ENCODE measurements at places on chromosomes 6 and 20.

- DNase-seq: no peak
Observed at GRCh38 chr6:159098636-159099106, 53.9 kb upstream of the TAGAP start.

- peak; percentile 99 for DNase-seq
Observed at GRCh38 chr6:111259089-111259831, 172.0 kb downstream of the SLC16A10 start.

DNA sequence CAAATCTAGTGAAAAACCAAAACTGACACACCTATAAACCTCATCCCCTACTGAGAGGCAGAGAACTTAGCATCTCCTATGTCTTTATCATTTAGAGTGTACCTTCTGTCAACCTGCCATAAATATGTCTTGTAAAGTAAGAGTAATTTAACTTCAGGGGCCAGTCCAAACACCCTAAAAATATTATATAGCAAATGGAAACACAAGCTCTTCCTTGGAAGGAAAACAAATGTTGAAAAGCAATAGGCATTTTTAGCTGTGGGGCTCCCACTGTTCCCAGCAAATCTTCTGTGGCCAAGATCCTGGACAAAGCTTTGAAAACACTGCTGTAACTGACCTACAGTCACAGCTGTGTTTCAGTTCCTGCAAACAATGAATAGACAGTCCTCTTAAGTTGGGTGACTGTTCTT is 140.0 kb upstream of the RNF217 start:
- no peak for DNase-seq

- no peak for DNase-seq
Observed at GRCh38 chr6:37170273-37171200, 585 bp downstream of the PIM1 start.

DNA sequence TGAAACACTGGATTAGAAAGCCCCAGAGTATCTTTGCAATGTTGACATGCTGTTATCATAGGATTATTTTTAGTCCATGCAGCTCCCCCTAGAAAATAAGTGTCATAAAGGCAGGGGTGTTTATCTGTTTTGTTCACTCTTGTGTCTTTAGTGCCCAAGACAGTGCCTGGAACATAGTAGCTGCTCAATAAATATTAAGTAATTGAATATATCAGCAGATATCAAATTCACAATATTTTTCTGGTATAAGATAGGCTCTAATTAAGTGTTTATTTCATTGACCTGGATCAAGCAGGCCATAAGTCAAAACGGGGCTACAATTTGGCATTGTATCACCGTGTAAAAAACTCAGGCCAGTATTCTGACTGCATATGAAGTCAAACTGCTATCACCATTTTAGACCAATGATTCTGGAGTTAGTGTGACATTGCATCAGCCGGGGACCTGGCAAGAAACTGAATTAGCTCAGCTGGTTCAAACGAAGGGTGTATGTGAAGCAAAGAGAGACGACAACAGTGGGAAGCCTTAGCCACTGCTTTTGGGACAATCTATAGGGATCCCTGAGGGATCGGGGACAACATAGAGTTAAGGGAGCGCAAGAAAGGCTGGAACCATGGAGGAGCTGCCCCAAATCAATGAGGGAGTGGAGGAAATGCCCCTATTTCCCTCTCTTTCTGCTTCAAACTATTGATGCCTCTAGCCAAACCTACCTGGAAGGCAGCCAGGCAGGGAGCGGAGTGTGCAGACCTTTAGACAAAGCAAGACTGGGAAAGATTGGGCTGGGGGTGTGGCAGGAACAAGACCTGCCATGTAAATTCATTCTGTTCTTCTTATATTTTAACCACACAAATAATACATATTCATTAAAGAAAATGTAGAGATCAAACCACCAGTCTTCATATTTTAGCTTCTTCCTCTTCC is 112.2 kb downstream of the PLEKHG1 start:
- DNase-seq: no peak

- DNase-seq: no peak
Observed at GRCh38 chr6:122563364-122564052, 46.7 kb upstream of the PKIB start.

GRCh38 chr6:151014404-151015100 is 149.1 kb downstream of the MTHFD1L start:
- DNase-seq: peak; percentile 38

DNA sequence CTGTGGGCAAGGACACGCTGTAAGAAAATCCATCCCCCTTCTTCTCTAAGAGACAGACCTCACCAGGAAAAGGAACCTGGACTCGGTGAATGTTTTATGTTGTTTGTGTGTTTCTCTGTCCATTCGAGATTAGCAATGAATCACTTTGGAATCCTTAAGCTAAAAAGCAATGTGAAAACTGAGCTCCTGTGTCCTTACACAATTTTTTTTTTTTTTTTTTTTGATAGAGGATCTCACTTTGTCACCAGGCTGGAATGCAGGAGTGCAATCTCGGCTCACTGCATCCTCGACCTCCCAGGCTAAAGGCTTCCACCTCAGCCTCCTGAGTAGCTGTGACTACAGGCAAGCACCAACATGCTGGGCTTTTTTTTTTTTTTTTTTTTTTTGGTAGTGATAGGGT is 32.1 kb downstream of the BFSP1 start:
- DNase-seq: no peak

GRCh38 chr6:85126485-85127167 is 323.3 kb upstream of the NT5E start:
- DNase-seq: no peak

- no peak for DNase-seq
Observed at GRCh38 chr6:19356692-19357091, 480.5 kb upstream of the ID4 start.

DNA sequence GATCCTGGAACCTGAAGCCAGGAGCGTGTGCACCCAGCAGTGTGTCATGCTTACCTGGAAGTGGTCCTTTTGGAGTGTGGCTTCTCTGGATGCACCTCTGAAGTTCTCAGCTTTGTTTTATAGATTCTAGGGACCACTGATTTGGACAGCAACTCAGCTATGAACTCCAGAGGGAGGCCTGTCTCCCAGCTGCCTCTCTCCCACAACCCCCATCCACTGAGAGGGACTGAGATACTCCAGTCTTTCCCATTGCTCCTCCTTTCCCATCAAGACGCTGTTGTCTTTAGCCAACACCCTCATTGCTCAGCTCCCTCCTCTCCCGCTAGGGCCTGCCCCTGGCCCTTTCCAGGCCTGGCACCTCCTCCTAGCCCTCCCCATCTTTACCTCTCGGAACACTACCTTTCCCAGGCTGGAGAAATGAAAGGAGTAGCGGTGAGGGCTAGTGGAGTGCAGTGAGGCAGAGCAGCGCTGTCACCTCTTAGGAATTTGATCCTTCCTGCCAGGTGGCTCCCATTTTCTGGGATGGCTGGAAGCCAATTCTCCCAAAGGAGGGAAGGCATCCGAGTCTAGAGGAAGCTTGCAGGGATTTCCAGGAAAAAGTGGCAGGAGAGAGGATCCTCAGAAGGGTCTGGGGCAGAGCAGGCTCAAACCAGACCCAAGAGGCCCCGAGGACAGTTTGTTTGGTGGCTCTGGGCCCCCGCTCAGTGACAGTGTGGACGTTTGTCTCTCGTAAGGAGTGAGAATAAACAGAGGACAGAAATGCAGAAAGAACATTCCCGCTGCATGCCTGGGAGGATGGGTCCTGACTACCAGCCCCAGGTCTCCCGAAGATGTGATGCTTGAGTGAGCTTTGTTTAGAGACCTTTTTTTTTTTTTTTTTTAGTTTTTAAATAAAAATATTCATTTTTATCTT is at the start of gene LRRN4:
Gene LRRN4, minus strand, starts transcription at position 285 of the 913 bp plus-strand sequence. CDS start 1,261 bp downstream, outside the sequence.
- DNase-seq: no peak

DNA sequence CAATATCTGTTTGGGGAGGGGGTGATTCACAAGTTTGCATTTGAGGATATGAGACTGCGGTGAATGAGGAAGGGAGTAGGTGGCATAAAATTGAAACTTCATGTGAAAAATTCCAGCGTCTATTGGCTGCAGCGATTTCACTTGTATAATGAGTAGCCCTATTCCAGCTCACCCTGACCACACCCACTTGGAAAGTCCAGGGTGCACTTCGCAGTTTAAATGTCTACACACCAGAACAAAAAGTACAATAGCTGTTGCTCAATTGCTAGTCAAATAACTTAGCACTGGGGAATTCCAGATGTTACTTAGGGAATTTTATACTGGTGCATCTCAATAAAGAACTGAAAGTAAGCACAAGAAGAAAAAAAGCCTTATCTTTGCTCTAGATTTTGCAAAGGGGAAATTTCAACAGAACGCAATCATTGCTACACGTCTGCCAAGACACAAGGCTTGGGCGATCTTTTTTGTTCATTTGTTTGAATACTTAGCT is 6.3 kb downstream of the TNFAIP3 start:
- DNase-seq: peak; percentile 83

DNA sequence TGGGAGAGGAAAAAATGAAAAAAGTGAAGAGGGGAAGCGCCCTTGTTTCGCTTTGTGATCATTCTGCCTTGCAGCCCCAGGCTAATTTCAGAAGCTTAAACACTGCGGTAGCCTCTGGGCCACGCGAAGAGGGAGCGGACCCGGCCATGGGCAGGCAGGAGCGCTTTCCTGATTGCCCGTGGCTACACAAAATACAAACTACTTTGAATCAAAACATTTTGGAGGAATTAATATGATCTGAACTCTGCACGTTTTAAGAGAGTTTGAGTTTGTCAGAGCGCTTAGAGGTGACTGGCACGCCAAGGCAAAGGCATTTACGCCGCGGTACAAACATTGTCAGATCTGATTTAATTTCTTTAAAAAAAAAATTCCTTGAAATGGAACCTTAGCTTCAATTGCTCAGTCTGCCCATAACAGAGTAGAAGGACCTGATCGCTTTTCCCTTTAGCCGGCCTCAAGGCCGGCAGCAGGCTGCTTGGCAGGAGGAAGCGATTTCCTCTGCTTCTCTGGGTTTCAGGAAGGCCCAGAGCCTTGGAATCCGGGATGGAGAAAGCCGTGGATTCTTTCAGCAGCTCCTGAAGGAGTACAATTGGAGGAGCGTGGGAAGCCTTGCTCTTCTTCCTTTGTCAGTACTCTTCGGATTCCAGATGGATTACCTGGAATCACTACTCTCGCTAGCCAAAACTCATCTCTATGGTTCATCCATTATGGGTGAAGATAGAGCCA is 9.7 kb downstream of the TFAP2D start:
- no peak for DNase-seq

DNA sequence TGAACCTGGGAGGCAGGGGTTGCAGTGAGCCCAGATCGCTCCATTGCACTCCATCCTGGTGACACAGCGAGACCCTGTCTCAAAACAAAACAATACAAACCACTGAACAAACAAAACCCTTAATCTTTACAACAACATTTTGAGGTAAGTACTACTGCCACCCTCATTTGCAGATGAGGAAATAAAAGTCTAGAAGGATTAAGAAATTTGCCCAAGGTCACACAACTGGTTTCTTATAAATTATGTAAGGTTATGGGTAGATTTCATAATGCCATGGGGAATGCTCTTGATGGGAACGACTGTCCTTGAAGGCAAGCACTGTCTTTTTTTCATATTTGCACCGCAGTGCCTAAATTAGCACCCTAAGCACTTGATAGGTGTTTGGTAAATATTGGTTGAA is 13.8 kb upstream of the B4GALT5 start:
- DNase-seq: no peak

DNA sequence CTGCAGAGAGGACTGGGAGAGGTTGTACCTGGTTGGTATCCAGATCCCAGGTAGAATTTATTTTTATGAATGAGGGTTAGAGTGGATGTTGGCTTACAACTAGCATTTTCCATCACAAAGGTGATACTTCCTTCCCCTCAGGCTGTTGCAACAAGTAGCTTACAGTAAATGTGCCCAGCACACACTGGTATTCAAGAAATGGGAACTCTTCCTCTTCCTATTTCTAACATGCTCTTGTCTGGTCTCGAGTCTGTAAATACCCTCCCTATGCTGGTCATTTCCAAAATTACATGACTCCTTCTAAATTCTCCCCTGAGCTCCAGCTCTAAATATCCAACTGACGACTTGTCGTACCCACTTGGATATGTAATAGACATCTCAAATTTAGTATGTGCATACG is 90.1 kb upstream of the FOXC1 start:
- no peak for DNase-seq

- no peak for DNase-seq
Observed at GRCh38 chr20:1377984-1378734, 14.7 kb downstream of the FKBP1A start.

DNA sequence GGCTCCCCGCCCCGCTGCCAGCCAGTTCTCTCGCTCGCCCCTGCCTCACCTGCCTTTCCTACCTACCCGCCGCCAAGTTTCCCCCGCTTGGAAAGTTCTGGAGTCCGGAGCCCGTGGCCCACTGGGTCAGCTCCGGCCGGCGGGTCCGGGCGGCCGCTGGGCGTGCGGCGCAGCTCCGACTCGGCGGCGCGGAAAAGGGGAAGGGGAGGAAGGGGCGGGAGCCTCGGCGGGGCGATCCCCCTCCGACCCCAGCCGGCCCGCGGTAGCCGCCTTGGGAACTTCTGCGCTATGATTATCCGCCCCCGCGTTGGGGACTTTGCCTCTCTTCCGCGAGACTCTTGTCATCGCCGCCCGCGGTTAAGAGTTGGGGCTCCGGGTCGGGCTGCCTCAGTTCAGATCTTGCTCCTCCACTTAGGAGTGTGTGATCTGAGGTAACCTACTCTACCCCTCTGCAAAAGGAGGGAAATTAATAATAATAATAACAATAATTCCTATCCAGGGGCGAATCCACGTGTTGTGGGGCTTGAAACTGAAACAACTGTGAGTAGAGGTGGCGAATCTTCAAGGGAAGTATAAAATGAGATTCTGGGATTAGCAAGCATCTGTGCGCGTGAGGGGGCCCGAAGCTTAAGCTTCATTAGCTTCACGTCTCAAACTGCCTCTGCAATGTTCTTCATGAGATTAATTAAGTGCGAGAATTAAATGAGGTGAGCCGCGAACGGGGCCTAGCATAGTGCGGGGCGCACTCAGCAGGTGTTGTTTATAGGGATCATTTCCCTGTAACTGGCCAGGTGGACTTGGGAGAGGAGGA is 30.8 kb downstream of the SF3B5 start:
- DNase-seq: no peak

DNA sequence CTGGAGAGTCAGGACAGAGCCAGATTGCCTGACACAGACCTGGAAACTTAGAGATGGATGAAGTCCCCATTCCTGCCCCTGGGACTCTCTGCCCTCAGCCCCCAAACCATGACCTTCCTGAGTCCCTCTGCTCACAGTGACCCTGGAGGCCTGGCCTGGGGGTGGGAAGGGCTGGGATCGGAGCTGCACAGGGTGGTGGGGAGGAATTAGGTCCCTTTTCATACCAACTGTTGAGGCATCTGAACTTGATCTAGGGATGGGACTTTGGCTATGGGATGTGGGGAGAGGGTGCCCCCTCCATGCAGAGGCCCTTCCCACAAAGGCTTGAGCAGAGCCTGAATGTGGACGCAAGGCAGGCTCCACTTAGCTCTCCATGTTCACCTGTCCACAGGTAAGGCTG is 144.1 kb downstream of the MRPL14 start:
- DNase-seq: no peak
